ENCODE measurements at places on chromosomes 5 and 9.

DNA sequence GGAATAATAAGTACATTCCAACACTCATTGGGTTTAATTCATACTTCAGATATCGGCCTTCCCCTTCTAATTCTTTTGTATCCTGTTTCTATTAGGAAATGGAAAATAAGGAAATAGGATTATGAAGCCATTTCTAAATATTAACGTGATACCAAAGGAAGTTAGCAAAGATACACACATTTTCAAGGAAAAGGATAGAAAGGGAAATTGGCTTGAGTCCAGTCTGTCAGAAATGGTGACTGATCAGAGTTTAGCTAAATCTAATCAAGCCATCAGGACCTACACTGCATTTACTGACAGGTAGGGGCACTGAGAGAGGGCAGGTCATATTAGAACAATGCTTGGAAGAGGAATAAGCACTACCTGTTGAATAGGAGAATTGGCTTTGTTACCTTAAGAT is 3.1 kb downstream of the TRPM3 start:
- no peak for DNase-seq

DNA sequence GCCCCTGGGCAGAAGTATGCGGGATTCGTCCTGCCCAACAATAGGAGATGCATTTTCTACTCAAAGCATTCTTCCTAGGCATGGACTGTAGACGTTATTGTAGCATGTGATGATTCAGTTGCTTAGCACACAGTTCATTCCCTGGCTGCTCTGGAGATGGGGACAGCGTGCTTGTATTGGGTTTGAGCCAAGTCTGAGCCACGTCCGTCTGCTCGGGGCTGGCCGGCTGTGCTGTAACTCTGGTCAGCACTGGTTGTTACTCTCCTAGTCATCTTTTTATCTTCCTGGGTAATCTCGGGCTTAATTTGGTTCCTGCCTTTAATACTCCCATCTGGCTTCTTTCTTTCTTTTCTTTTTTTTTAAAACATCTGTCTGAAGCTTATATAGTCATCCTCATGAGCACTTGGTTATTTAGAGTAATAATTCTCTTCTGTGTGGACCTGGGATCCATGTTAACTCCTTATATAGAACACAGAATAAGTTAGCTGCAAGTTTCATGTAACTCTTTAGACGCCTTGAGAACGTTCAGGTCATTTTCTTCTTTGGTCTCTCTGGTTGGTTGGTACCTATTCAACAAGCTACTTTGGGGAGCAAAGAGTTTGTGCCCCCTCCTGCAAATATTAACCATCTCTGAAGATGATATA is 118.8 kb upstream of the RPS23 start:
- no peak for DNase-seq

- no peak for DNase-seq
These were observed 1.1 kb upstream of the STK10 start for GRCh38 chr5:172188893-172189692.

DNA sequence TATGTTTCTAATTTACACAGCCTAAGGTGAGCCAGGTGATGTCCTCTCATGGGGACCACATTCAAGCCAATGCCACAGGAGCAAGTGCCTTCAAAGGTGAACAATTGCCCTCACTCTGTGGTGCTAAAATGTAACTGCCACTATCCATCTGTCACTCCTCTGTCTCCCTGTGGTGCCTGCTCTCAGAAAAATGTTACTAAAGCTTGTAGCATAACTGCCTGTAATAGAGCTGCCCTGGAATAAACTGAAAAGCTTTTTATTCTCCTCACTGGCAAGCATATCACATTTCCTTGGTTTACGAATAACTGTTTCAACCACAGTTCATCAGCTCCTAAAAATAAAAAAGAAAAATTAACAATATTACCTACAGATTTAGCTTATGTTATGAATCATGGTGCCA is 142.4 kb downstream of the ST8SIA4 start:
- DNase-seq, result no peak

DNA sequence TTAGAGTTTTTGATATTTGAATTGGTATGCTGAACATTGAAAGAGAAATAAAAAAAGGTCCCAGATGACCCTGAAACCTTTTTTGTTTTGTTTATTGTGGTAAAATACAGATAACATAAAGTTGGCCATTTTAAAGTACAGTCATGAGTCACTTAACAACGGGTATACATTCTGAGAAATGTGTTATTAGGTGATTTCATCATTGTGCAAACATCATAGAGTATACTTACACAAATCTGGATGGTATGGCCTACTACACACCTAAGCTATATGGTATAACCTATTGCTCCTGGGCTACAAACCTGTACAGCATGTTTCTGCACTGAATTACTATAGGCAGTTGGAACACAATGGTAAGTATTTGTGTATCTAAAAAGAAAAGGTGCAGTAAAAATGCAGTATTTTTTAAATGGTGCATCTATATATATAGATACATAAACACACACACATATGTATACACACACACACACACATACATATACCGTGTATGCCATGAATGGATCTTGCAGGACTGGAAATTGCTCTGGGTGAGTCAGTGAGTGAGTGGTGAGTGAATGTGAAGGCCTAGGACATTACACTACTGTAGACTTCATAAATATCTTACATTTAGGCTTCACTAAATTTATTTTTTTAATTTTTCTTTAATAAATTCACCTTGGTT is 31.0 kb downstream of the TTC1 start:
- peak; percentile 5 for DNase-seq

- no peak for DNase-seq
These were observed 540.0 kb upstream of the GRAMD2B start for GRCh38 chr5:125883223-125883622.

- no peak for DNase-seq
These were observed 35.9 kb downstream of the EFCAB9 start for GRCh38 chr5:172229904-172230303.

- no peak for DNase-seq
These were observed 47.1 kb upstream of the FYB1 start for GRCh38 chr5:39266442-39266841.

- DNase-seq, result no peak
These were observed 22.6 kb upstream of the TGFBI start for GRCh38 chr5:136006164-136006563.

GRCh38 chr5:168288349-168289245 is 2.8 kb upstream of the WWC1 start:
- no peak for DNase-seq

GRCh38 chr9:108831496-108832178 is 24.1 kb downstream of the ACTL7B start:
- no peak for DNase-seq

- DNase-seq, result no peak
These were observed 26.3 kb upstream of the SEMA6A start for GRCh38 chr5:116600876-116601275.

DNA sequence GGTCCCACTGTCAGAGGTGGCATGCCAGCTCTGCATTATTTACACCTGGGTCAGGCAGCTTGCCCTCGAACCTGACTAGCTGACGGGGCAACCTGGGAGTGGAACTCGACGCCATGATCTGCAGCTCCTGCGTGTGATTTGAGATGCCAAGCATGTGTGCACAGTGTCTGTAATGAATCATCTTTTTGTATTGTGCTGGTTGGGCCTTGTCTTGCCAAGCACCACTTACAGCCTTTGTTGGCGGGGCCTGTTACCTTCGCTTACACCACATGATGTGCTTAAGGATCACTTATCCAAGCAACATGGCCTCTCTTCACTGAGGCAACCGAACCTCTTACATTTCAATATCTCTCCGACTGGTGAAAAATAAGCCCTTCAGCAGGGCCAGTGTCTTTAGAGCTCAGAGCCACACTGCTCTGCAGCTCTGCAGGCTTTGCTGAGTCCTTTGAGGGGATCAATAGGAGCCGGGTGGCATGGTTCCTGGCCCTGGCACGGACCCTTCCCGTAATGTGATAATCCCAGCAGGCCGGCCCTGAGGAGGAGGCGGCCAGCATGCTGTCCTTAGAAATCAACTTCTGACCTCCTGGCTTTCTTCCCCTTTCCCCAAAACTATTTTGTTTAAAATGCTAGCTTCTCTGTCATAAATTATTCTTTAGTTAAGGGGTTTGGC is 297.7 kb upstream of the CD180 start:
- DNase-seq, result no peak

GRCh38 chr5:72559866-72560766 is 52.9 kb upstream of the ZNF366 start:
- no peak for DNase-seq

GRCh38 chr9:94692601-94693000 is 33.9 kb upstream of the AOPEP start:
- DNase-seq, result no peak

- no peak for DNase-seq
These were observed 84.2 kb downstream of the NR6A1 start for GRCh38 chr9:124686918-124687317.

DNA sequence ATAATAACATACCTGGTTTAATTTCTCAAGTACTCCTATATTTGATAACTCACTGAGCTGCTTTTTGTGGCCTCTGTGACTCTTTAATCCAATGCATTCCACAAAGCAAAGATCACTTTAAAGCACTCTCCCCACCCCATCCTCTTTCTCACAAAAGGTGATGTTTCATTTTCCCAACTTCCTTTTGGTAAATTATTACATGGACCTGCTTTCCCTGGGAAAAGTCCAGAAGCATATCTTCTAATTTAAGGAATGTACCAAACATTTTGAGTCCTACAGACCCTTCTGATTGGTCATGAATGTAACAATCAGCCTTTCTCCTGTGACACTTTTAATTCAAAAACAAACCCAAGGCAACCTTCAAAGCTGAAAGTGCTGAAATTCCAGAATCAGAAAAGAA is 71.1 kb downstream of the MLLT3 start:
- no peak for DNase-seq

- no peak for DNase-seq
These were observed 20.9 kb downstream of the GRAMD2B start for GRCh38 chr5:126444137-126444536.

DNA sequence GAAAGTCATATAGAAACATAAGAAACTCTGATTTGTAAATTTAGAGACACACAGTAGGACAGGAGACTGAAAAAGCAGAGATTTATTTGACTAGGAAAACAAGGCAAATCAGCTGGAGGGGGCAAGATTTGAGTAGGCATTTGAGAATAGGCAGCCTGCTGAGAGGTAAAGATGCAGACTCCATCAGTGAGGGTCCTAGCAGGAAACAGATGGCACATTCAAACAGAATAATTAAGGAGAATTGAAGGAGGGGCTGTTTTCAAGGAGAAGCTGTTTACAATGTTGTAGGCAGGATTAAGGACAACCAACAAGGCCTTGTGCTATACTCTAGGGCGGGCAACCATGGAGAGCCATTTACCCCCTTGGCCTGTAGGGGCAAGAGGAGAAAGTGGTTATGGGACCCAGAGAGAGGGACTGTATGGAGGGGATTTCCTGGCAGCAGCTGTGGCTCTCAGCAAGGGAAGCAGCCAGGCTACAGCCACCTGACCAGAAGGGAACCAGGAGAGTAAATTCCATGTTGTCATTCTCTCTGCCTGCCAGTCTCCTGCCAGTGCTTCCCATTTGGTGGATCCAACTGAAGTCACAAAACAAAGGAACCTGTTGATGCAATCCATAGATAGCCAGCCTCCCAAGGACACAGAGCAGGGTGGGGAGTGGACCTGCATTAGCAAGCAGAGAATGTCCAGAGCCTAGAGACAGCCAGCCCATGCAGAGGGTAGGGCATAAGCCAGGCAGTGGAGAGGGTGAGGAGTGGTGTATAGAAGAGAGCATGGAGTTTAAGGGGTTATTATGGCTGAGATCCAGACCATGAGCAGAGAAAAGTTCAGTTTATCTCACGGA is 38.2 kb downstream of the PAPPA start:
- DNase-seq, result no peak

DNA sequence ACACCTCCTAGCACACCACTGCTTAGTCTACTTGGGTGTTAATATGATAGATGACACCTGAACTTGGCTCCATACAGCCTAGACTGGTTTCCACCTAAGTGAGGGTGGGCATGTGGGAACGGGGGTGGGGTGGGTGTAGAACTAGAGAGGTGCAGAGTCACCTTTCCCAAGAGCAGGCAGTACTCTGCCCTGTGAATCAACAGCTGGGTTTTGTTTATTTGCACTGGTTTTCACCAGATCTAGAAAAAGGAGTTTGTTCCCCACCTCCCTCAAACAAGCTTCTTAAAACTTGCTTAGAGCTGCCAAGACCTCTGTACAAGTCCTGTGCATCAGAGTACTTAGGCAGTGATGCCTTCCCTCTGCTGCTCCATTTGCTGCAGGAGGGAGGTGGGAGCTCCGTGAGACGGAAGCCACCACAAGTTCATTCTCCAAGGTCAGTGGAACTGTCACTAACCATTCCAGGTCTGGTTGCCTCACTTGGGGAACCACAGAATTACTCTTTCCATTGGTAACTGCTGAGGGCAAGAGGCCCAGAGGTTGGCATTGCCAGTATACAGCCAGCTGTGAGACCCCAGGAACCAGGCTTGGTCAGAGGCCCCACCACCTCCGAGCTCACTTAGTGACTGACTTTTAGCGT is 163.5 kb downstream of the NR3C1 start:
- DNase-seq, result no peak

- no peak for DNase-seq
These were observed 69.5 kb downstream of the SH3TC2 start for GRCh38 chr5:148993283-148993936.

DNA sequence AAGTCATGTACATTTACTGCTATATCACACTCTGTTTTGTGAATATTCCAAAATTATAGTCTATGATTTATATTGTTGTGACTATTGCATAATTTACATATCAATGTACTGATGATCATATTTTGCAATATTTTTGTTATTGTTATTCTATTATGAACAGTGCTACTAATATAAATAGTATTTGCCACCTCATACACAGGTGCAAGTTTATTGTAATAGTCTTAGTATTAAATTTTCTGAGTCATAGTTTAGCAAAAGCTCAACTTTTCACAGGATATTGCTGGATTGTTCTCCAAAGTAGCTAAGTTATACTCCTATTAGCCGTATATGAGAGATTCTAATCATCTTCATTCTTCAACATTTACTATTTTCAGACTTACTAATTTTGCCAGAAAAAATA is 124.7 kb downstream of the TMC1 start:
- DNase-seq, result no peak

DNA sequence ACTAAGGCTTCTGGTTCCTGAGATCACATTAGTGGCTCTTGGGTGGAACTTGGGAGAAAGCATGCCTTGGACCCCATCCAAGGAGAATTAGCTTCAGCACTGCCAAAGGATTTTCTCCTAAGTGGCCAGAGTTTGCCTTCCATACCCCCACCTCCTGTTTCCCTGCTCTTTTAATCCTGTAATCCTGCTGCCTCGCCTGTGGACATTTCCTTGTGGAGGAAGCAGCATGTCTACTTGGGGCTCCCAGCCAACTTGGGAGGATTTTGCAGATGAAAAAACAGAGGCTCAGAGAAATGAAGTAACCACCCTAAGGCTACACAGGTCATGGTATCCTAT is 1.6 kb downstream of the ARSI start:
- DNase-seq, result no peak

- DNase-seq, result no peak
These were observed 5.5 kb downstream of the FOXI1 start for GRCh38 chr5:170111088-170111785.

DNA sequence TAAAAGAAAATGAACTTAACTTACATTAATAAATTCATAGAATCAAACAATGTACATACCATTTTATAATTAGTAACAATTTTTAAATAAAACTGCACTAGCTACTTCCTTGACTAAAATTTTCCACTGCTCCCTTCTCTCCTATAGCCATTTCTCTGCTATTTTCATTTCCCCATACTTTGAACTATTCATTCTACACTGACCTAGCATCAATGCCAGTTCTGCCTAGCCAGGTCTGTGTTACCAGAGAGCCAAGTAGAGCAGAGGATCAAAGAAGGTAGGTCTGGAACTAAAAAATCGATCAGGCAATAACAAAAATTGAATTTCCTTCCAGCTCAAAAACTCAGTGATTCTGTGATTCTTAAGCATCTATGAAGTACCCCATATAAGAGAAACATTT is 84.5 kb downstream of the ERMP1 start:
- DNase-seq, result no peak

Data from T-helper 1 cell (primary cell).